Gastroesophageal sphincter (tissue), 4 donors: ENCODE measurements at places on chromosomes 16 and 17.

GRCh38 chr16:79757968-79758367, 157.4 kb upstream of the MAF start:
- ATAC-seq, result no peak

- no peak for ATAC-seq
Observed at GRCh38 chr17:38848557-38848891, 5.0 kb downstream of the RPL23 start.

DNA sequence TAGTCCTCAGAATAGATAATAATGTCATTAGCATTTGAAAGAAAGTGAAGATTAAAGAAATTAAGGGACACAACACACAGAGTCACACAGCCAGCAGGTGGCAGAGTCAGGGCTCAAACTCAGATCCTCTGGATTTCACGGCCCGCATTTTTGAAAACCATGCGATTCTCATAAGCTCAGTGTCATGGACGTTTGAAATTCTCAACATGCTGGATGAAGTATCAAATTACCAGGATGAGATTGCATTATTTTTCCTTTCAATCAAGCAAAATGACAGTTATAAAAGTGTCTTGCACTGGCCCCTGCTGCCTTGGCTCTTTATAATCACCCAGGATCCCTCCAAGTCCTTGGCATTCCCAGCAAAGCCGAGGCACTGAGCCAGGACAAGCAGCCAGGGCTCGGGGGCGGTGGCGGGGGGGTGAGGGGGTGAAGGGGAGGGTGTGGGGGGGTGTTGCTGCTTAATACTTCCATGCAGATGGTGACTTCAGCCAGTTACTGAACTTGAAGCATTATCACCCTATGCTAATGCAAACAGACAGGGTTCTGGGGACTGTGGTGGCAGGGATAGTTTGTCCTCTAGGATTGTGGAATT, 6.6 kb upstream of the BMERB1 start:
- peak; percentile 87 for ATAC-seq

DNA sequence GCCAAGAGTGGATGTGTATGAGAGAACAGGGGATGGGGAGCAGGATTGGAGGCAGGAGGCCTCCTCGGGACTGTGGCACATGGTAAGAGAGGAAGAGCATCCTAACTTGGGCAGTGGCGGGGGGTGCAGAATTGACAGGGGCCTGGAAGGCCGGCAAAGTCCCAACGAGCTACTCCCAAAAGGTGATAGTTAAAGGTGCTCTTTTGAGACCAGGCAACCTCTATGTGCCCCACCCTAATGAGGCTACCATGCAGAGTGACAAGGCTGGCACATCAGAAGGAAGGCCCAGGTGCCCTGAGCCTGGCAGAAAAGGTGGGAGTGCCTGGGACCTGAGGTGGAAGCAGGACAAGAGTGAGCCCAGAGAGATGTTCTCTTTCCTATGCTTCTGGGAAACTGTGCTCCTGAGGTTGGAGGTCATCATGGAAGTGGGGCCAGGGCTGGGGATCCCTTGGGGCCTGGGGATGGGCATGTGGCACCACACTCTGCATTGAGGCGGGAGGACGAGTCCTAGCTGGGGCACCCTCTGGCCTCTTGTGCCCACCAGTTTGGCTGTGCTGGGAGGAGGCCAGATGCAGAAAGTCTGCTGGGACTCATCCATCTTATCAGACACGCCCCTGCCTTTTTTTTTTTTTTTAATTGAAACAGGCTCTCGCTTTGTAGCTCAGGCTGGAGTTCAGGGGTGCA, 5.9 kb downstream of the RAB11FIP4 start:
- ATAC-seq, result no peak

DNA sequence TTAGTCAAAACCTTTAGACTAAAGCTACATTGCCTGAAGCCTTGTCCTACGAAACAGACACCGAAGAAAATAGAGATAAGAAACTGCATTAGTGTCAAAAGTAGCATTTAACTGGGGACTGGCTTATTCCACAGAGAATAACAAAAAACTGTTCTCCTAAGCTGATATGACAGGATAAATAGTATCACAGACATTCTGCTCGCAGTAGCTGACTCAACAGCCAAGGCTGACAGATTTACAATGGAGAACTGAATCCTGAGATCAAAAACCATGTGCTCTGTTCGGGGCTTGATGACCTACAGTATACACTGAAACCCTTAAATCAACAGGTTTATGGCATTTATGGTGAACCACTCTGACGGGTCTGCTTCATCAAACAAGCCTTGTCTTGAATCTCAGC, 25.5 kb downstream of the ADAMTS18 start:
- ATAC-seq, result no peak
